ENCODE measurements at places on chromosomes 11 and 22. TPM values are rescaled to one million over a fixed set of nuclear protein-coding genes. Genes with fewer than 3 reads are reported as not detected.

GRCh38 chr11:43648888-43649287 lies 31.6 kb upstream of the HSD17B12 start:
- no peak for DNase-seq

DNA sequence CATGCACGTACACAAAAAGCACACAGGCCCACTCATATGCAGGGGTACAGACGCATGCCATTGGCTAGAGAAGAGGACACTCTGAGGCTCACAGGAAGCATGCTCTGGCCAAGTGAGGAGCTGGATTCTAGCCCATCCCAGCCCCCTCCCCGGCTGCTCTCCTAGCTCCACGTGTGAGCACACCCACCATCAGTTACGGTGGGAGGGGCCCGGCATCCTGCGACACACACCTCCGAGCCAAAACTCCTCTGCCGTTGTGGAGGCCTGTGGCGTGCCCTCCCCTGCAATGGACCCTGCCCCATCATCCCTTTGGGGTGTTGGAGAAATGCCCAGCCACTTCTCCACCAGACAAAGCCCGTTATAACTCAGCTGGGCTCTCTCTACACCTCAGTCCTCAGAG lies 15.1 kb upstream of the IGSF9B start:
- no peak for DNase-seq

KREMEN1 gene
- polyA plus RNA-seq, result 24.9 TPM

DNA sequence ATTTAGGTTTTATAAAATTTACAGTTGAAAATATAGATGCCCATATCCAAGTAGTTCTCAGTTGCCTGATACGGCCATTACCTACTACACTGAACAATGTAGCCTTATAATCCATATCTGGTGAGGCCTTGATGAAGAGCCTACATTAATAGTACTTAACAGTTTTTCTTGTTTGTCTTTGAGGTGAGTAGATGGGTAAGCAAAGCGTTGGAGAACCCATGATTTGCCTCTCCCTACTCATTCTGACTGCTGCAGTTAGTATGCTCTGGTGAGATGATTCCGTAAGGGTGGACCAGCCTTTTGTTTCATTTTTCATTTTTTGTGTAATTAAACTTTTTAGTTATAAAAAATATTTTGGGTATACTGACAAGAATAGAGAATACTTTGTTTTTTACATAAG lies 11.4 kb downstream of the PAAF1 start:
- DNase-seq, result no peak

DNA sequence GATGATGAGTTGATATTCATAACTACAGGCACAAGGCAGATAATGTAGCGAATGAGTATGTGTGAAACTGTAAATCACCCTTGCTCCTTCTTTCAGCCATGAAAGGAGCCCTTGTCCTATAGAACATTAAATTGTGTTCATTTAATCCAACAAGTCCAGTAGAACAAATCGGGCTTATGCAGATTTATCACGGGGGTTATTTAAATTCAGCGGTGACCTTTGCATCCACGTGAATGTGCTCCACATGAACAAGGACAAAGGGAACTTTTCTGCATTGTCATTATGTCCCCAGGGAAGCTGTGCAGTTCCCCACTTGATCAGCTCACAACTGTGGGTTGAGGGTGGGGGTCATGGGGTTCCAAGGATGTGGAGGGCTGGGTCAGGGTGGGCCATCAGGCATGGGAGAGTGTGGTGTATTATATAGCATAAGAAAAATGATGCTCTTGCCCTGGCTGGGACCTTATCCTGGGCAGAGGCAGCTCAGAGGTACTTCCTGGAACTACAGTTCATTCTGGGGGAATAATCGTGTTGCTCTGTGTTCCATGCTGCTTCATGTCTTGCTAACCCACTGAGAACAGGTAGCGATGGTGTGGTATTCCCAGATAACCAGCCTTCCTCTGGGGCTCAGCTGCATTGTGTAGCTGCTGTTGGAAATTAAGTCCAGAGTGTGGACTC lies 306.6 kb downstream of the FAT3 start:
- DNase-seq, result no peak

- DNase-seq, result no peak
These were observed 4.5 kb upstream of the TMEM223 start for GRCh38 chr11:62796281-62796680.

OR52A1 gene
- polyA plus RNA-seq, result not detected

GRCh38 chr11:117392979-117393378 lies 65.3 kb downstream of the CEP164 start:
- DNase-seq, result no peak

FAM168A gene
- 38.3 TPM for polyA plus RNA-seq

DNA sequence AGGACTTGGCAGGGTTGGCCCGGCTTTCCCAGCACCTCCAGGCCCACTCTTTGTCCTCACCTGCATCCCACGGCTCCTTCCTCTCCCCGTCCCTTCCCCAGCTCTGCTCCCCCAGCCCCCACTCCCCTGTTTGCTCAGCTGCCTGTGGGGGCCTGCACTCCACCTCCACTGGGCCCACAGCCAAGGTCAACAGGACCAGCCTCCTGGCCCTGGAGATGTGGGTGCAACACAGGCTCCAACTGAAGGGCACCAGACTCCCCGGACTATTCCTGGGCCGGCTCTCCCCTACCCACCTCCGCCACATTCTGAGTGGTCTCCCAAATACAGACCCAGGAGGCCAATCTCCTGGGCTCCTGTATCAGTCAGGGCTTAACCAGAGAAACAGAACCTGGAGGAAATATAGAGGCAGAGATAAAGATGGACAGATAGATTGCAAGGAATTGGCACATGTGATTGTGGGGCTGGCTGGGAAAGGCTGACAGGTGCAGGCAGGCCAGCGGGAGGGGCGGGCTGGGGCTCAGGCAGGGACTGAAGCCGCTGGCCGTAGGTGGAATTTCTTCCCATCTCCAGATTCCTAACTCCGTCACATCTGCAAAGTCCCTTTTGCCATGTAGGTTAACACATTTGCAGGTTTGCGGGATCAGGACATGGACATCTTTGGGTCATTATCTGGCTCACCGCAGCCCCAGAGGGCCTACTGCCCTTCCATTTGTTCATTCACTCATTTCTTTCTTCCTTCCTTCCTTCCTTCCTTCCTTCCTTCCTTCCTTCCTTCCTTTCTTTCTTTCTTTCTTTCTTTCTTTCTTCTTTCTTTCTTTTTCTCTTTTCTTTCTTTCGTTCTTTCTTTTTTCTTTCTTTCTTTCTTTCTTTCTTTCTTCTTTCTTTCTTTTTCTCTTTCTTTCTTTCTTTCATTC lies 45.8 kb upstream of the MYH9 start:
- DNase-seq, result no peak

- no peak for DNase-seq
These were observed 6.0 kb upstream of the TRIM34 start for GRCh38 chr11:5618807-5619206.

DNA sequence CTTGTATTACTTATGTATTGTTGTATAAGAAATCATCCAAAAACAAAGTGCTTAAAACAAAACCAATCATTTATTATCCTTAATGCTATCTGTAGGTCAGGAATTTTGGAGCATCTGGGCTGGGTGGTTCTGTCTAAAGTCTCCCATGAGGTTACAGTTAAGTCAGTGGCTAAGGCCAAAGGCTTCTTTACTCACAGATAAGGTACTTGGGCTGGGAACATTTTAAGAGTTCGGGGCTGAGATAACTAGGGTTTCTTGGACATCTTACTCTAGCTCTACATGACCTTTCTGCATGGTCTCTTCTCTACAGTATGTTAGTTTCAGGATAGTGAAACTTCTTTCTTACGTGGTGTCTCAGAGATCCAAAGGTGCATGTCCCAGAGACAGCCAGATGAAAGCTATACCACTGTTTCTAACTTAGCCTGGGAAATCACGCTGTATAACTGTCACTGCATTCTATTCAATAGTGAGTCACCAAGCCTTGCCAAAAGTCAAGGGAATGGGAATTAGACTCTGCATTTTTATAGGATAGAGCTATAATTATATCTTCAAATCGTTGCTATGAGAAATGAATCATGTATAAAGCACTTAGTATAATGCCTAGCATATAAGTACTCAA lies 29.6 kb downstream of the SOX6 start:
- DNase-seq, result no peak

GRCh38 chr11:12143461-12144258 lies 33.3 kb downstream of the MICAL2 start:
- no peak for DNase-seq

- no peak for DNase-seq
These were observed 9.8 kb downstream of the KCNJ1 start for GRCh38 chr11:128857341-128857740.

DNA sequence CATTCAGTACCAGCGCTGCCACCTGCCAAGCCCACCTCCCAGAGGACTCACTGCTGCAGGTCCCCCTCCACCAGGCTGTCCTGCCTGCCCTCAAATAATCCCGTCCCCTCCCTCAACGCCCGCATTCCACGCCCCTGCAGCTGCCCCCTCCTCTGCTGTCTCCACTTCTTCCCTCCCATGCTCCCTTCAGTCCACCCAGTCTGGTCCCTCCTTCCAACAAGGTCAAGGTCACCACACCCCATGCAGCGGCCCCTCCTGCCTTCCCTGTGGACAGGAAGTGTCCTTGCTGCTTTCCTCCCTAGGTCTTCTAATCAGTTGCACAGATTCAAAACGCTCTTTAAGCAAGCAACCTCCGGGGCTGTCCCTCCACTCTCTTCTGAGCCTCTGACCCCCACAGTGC lies 12.1 kb downstream of the MACROD1 start:
- DNase-seq, result no peak

DNA sequence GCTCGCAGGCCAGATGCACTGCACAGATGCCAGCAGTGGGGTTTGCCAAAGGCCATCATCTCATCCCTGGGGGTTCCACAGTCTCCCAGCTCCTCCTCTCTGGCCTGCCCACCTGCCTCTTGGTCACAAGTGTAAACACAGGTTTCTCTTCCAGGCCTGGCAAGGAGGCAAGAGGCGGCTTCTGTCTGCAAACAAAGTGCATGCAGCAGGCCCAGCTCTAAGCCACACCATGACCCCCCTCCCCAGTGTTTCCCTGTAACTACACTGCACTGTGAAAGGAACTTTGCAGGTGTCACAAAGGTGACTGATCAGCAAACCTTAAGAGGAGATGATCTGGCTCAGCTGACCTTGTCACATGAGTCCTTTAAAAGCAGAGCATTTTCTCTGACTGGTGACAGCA lies 26.2 kb upstream of the SHISAL1 start:
- no peak for DNase-seq
